ENCODE measurements at places on chromosomes 5 and 9.
A peak's percentile ranks its signal among the peaks of the same experiment; 100 is the strongest.

- no peak for DNase-seq
Measured at GRCh38 chr5:167050568-167051401, 1240.7 kb upstream of the WWC1 start.

DNA sequence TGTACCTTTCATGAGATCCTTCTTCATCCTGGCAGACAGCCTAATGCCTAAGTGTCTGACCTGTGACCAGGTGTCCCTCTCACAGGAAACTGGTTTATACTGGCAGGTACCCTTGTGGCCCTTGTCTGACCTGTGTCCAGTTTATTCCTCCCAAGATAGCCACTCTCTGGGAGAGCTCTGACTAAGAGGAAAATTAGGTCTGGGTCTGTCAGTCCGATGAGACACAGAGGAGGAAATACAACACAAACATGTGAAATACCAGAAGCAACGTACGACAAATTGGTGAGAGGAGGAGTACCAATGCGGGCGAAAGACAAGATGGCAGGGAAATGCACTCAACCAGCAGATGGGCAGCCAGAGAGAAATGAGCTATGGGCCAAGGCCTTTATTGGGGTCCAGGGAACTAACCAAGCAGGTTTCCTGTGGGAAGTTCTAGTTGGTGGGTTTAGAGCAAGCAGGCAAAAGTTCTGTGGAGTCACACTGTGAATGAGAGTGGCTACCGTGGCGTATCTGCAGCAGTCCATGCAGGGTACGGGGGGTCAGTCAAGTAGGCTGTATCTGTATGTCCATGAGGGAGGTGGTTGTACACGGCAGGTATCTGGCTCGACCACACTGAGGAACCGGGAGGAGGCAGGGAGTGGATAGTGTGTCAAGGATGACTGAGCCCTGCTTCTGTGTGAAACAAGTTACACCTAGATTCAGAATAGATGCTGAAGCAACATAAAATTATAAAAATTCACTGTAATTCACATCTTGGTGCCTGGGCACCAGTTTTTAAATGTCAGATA is 109.0 kb downstream of the MLLT3 start:
- DNase-seq, result no peak

DNA sequence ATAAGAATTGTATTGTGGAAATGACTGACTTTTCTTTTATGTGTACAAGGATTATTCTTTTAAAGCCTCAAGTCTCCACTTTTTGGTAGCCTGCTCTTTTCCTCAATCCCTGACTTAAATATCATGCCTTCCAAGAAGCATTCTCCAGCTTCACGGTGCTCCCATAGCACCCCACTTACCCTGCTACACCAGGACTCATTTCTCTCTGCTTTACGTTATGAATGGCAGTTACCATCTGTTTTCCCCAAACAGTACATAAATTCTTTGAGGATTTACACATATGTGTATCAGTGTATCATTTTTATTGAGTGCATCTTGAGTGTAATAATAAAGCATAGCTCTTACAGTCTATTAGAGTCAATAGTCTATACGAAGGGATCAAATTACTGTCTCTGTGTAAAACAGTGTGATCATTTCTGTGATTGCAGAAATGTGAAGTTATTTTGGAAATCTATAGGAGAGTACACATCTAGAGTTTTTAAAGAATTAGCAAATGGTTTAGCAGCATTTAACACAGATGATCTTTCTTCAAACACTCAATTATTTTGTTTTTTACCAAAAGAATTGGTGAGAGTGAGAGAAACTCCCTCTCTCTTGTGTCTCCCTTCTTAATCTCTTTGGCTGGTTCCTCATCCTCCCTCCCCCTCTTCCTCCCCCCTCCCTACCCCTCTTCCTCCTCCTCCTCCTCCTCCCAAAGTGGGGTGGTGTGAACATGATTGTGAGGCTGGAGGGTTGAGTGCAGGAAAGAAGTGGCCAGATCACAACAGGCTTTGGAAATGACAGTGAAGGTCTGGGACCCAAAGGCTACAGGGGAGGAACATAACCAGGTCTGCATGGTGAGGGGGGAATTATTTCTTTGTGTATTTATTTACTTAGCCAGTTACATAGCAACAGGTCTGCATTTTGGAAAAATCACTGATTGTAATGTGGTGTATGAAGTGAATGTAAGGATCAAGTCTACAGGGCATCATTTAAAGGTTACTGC is 27.6 kb upstream of the ECM2 start:
- no peak for DNase-seq

DNA sequence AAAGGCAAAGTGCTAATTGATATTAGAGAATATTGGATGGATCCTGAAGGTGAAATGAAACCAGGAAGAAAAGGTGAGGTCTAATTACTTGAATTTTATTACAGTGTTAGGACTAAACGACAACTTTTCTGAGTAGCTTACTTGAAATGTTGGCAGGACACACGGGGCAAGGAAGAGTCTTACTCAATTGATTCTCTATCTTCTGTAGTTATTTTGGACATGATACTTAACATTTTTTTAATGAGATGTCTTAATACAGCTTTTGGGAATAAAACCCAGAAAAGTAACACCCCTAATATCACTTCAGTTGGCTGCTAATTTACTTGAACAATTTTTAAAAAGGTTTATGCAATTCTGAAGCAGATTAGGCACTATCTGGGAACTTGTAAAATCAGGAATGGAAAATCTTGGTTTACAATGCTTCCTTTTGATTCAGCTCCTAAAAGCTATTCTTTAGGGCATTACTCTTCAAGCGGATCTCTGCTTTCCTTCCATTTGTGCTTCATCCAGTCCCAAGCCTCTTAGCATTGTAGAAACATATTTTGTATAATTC is 13.7 kb downstream of the SUB1 start:
- DNase-seq, result no peak

- DNase-seq, result no peak
Measured at GRCh38 chr5:105617436-105618215, 2053.1 kb downstream of the EFNA5 start.

GRCh38 chr5:177303925-177304391 is 359 bp downstream of the PRELID1 start:
- DNase-seq, result no peak

DNA sequence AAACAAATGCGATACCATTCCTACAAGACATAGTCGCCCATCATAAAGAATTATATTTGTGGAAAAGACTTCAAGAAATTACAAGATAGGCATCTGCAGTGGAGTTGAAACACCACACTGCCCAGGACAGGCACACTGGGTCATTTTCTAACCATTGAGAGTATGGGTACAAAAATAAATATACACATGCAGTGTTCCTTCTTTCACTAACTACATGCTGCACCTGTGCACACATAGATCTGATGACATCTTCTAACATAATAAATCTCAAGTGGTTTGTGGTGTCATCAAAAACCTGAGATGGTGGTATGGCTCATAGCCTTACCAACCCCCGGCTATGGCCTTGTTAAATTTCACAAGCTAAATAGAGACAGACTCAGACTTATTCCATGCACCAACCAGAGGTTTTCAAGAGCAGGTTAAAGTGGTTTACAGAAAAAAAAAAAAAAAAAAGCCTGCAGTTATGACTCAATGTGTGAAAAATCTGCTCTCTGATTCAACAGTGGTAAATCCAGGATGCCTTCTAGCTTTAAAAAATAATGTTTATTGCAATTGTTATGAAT is 12.4 kb upstream of the NFIB start:
- peak; percentile 96 for DNase-seq

DNA sequence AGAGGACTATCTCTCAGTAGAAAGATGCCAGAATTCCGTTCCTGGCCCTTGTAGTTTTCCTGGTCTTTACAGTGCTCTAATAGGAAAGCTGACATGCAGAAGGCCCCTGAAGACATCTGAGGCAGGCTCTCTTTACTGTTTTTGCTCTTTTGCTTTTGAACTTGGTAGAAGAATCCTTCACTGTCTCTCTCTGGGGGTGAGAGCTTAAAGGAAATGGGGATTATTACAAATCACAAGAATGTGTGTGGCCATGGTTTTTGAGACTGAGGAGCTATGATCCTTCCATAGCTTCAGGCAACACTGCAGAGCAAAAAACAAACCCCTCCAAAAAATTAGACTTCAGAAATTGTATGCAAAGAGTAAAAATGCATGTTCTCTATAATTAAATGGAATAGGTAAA is 89.2 kb downstream of the PPIC start:
- DNase-seq, result no peak
